Progenitor cell of endocrine pancreas (in vitro differentiated cells): ENCODE measurements at places on chromosomes 2 and 18.
A peak's percentile ranks its signal among the peaks of the same experiment; 100 is the strongest.

GRCh38 chr2:213119061-213119809, 32.2 kb downstream of the IKZF2 start:
- no peak for DNase-seq

GRCh38 chr2:120587279-120587996, 148.2 kb upstream of the GLI2 start:
- no peak for DNase-seq

DNA sequence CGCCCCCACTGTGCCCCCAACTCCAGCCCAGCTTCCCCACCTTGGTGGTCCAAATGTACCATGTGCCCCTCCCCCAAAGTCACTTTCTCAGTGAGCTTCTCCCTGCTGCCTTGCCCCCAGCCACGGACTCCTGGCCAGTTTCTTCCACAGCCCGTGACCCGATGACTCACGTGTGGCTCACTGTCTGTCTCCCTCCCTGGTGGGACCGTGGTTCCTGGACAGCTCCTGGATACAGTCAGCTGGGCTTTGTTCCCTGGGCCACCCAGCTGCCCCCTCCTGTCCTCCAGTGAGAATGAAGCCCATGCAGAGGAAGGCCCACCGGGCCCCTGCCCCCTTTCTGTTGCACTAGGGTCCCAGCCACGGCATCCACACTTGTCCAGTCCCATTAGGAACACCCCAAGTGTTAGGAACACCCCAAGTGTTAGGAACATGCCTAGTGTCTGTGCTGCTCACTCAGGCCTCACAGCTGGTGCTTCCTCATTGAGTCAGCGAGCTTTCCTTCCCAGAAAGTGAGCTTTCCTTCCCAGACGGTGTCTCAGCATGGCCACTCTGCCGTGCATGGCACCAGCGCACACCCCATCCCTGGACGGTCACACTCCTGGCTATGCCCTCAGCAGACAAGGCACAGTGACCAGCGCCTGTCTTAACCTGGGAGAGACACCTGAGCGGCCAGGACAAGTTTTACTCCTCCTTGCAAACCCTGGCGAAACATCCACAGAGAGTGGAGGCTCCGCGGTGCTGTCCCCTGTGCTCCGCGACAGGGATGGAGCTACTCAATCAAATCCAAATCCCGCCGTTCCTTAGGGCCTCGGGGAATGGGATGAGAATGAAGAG, 44.8 kb upstream of the CTDP1 start:
- DNase-seq = no peak

GRCh38 chr18:47772374-47773248, 157.8 kb downstream of the SMAD2 start:
- peak; percentile 38 for DNase-seq

DNA sequence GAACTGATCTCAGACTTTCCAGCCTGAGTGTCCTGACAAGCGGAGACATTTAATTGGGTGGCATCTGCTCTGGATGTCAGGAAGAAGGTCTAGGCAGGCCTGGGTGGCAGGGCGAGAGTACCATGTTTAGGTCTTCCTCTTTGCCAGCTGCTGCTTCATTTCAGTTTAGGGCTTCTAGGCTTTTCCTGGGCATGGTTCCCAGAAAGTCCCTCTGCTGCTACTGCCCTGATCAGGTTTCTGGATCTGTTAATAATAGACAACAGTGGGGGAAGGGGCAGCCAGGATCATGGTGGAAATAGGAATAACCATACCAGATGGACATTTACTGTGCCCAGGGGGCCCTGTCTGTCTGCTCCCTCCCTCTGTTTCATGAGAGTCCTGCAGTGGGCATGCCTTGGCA, 2.3 kb upstream of the PLCD4 start:
- no peak for DNase-seq

- DNase-seq = no peak
Measured at GRCh38 chr2:877747-878146, 72.9 kb upstream of the SNTG2 start.

DNA sequence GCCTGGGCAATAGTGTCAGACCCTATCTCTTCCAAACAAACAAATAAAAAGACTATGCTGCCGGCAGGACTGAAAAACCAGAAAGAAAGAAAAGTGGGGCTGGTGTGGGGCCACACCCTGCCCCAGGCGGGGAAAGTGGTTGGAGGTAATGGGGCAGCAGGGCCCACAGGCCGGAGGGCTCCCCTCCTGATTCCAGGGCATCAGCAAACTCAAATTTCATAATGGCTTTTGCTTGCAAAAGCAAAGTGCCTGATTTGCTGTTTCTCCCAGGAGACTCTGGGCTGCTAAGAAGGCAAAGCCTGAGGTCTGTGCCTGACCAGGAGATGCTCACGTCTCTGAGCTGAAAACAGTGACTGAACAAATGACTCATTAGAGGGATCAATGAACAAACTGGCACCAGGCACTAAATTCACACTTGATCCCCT, 121.9 kb downstream of the HDAC4 start:
- no peak for DNase-seq

- DNase-seq = no peak
Measured at GRCh38 chr18:12076424-12077140, 17.1 kb upstream of the ANKRD62 start.

GRCh38 chr2:30955516-30956132, 148.4 kb upstream of the CAPN13 start:
- DNase-seq = no peak

DNA sequence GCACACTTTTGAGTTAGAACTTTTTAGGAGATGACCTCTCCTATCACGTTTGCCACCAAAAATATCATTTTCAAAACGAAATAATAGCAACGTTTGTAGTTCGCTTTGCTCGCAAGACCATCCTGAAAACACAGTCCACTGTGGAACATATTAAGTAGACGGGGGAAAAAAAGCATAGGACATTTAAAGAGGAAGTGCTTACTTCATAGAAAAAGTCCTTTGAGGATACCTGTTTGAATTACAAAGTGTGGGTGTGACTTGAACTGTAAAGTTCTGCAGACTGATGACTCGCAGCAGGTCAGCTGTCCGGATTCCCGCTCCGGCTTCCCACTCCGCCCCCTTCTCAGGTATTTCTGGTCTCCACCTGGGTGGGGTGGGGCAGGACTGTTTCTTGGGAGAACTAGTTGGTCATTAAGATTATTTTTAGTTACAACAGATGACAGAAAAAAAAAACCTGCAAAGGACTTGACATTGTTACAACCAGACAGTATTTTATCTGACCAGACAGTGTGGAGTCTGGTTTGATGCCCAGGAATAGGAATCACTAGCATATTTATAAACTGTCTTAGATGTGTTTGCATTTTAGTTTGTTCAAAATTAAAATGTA, 13.3 kb downstream of the CNOT11 start:
- no peak for DNase-seq

DNA sequence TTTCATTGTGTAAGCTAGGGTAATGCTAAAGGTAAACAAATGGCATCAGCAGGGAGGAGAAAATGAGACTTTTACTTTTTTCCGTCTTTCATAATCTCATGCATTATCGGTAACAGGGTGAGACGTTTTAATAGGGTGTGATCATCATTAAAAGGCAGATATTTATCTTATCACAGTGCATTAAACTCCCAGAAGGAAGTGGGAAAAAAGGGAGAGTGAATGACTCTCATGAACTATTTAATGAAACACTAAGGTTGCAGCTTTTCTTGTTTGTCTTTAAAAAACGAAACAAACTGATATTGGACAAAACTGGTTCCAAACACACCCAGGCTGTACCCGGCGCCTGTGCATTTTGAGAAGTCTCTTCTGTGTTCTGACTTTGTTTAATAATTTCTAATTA, 1936.8 kb upstream of the PIK3C3 start:
- DNase-seq = no peak

DNA sequence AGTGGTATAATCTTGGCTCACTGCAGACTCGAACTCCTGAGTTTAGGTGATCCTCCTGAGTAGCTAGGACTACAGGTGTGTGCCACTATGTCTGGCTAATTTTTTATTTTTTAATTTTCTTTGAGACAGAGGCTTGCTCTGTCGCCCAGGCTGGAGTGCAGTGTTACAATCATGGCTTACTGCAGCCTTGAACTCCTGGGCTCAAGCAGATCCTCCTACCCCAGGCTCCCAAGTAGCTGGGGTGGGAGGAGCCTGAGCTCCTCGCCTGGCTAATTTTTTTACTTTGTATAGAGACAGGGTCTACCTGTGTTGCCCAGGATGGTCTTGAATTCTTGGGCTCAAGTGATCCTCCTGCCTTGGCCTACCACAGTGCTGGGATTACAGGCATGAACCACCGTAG, 62.5 kb downstream of the BABAM2 start:
- DNase-seq = no peak

DNA sequence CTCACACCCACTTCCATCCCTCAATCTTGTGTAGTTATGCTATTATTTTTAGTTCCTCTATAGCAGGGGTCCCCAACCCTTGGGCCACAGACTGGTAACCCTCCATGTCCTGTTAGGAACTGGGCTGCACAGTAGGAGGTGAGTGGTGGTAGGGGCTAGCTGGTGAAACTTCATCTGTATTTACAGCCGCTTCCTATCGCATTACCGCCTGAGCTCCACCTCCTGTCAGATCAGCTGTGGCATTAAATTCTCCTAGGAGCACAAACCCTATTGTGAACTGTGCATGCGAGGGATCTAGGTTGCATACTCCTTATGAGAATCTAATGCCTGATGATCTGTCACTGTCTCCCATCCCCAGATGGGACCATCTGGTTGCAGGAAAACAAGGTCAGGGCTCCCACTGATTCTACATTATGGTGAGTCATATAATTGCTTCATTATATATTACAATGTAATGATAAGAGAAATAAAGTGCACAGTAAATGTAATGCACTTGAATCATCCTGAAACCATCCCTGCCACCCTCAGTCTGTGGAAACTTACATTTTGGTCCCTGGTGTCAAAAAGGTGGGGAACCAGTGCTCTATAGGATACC, 1.6 kb upstream of the RAB11FIP5 start:
- no peak for DNase-seq

GRCh38 chr2:237299906-237300305, 114.1 kb downstream of the COL6A3 start:
- no peak for DNase-seq

GRCh38 chr2:88639865-88640264, 12.6 kb upstream of the EIF2AK3 start:
- no peak for DNase-seq

GRCh38 chr2:180125245-180125962, 118.3 kb upstream of the CWC22 start:
- DNase-seq = peak; percentile 40

- no peak for DNase-seq
Measured at GRCh38 chr2:86625096-86625495, 1.4 kb upstream of the RNF103 start.

DNA sequence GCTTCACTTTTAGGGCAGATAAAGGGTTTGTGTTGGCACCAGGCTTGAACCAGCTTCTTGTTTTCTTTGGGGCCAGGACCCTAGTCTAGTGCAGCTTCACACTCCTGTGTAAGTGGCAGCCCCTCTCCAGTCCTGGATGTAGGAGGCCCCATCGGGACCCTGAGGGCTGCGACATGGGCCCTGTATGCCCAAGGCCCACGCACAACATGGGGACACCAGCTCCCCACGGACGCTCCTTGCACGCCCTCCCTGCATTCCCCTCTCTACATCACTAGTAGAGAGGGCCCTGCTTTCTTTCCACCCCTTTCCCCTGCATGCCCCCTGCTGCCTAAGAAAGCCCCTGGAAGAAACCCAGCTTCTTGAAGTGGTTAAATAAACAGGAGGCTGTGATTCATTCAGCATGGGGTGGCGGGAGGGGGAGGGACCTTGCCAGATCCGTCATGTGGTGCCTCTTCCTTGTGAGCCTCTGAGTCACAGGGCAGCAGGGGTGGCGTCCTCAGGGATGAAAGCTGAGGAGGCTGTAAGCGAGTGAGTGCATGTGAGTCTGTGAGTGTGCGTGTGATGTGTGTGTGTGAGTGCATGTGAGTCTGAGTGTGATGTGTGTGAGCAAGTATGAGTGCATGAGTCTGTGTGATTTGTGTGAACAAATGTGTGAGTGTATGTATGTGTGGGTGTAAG, 42.5 kb downstream of the COPS8 start:
- DNase-seq = no peak

DNA sequence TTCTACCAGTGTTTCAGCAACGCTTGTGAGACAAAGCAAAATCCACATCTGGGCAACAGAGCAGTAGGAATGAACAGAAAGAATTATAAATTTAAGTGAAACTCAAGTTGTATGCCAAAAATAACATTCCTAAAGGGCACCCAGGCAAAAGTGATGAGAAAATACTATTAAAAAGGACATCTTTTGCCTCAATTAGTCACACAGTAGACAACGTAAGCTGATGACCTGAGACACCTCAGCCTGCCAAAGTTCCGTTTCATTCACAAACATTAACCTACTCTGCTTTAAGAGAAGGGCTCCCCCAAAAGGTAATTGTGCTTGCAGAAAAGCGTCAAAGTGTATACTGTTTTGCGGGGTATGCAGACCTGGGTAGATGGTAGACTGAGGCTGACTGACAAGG, 7.2 kb downstream of the HDLBP start:
- no peak for DNase-seq

DNA sequence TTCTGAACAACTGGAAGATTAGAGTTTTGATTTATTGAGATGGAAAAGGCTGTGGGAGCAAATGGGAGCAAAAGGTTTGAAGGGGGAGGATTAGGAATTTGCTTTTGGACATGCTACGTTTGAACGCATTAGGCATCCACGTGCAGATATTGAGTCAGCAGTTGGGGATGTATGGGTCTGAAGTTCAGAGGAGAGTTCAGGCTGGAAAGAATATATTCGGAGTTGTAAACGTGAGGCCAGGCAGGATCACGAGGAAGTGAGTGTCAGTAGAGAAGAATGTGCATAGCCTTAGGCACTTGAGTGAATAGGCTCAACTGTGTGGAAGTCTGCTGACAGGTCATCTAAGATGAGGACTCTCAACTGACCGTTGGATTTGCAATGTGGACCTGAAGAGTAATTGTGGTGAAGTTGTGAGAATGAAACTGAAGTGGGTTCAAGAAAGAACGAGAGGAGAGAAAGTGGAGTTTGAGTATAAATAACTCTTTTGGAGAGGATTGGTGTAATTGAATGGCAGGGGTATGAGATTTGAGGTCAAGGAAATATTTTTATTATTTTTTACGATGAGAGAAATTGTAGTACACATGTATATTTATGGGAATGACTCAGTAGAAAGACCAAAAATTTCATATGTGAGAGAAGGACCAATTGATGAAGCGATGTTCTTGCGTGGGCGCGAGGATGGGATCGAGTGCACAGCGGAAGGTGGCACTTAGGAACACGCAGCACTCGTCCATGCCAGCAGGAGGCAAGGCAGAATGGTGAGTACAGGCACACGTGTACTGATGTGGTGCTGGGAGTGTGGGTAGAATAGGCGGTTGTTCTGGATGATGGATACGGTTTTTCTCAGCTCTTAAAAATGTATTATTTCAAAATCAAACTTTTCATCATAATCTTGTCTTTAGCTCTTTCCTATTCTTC, 40.5 kb upstream of the POLE4 start:
- DNase-seq = no peak

DNA sequence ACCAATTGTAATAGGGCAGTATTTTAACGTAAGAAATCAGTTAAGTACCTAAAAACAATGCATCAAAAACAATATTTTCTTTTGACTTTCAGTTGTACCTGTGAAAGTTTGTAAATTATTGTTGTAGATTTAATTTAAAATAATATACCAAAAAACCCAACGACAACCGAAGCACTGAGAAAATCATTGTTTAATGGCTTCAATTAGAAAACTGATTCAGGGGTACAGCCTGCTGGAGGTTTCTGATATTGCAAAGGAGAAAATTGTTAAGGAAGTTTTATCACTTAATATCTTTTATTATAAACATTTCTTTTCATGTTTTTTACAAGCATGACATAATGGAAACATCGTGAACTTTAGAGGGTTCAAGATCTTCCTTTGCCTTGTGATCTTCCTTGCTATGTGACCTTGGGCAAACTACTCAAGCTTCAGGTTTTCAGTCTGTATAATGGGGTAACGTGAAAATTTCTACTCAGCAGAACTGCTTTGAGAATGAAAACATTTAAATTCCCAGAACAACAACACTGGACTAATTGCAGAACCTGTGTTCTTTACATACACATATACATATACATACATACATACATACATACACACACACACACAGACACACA, 76.3 kb upstream of the GLS start:
- no peak for DNase-seq
